ENCODE measurements at places on chromosomes 7 and 10.
A peak's percentile ranks its signal among the peaks of the same experiment; 100 is the strongest.

GRCh38 chr10:65788271-65788670 is 1137.6 kb upstream of the LRRTM3 start:
- DNase-seq = no peak

DNA sequence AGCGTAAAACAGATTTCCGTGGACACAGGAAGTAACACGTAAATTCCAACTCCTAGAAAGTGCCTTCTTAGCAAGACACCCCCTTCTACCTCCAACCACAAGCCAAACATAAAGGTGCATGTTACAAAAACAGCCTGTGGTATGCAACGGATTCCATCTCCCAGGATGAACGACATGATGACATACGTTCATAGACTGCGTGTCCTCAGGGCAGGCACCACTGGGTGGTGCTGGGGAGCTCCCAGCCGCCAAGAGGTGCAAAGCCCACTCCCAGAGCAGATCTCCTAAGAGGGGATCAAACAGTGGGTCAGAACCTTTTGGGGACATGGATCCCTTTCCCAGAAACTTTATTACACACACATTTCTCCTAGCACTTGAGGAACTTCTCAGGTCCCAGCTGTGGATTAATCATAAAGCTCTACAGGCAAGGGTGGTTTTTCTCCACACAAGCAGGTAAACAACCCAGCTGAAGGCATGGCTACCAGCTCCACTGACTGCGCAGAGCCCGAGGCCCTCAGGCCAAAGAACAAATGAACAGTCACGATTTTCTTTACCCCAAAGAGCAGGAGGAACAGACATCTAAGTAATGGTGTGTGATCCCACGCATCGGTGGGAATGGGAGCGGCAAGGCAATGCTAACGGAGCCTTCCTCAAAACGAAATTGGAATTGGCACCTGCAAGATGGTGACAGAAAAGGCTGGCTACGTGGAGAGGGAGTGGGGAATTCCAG is 13.8 kb downstream of the PSAP start:
- DNase-seq = no peak

- DNase-seq = no peak
Observed at GRCh38 chr10:8927705-8928104, 873.2 kb downstream of the GATA3 start.

DNA sequence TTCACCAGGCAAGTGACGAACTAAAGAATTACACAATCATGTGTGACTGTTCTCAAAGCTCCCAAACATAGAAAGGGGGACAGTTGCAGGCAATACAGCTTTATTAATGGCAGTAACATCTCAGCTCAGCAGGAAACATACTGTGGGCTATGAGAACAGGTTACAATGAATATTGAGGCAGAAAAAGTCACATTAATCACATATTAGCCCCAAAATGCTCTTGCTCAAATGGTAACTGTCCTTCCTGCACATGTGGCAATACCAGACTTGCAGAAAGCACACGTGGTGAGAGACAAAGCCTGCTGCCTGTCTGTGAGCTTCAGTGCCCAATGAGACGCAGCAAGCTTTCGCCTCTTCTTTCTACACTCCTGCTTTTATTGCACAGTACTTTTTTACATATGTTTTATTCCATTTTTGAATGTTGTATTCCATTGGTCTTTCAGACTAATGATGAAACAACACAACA is 104.9 kb upstream of the ACBD5 start:
- DNase-seq = no peak

DNA sequence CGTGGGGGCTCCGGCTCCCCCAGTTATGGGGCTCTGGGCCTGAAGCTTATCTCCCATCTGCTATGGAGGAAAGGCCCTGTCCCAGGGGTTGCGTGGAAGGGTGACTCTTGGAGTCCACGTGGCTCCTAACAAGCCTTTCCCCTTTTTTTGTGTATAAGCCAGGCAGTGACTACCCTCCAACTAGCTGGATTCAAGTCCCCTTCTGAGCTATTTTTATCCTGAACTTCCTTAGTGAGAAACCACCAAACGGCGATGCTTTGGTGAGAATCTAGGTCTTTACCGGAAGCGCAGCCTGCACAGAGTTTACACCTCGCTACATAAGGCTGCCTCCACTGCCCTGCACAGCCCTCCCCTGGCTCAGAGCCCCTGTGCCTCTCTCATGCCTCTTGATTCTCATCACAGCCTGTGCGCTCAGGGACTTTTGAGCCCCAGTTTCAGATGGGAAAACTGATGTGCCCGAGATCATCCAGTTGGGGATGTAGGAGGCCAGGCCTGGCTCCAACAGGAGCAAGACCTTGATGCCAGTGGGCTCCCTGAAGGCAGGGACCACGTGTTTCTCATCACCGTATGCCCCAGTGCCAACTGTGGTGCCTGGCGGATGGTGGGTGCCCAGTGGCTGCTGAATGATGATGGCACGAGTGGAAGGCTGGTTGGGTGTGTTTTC is 102.3 kb upstream of the PPIF start:
- DNase-seq = peak; percentile 30

- DNase-seq = no peak
Observed at GRCh38 chr10:28089467-28089866, 90.6 kb upstream of the ODAD2 start.

GRCh38 chr7:152523916-152524315 is 88.1 kb upstream of the KMT2C start:
- DNase-seq = no peak

DNA sequence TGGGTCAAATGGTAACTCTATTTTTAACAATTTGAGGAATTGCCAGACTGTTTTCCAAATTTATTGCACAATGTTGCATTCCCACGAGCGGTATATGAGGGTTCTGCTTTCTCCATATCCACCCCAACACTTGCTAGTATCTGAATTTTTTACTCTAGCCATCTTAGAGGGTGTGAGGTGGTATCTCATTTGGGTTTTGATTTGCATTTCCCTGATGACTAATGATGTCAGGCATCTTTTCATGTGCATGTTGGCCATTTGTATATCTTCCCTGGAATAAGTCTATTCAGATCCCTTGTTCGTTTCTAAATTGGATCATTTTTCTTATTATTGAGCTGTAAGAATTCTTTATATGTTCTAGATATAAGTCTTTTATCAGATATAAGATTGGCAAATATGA is 97.7 kb downstream of the TPK1 start:
- no peak for DNase-seq

DNA sequence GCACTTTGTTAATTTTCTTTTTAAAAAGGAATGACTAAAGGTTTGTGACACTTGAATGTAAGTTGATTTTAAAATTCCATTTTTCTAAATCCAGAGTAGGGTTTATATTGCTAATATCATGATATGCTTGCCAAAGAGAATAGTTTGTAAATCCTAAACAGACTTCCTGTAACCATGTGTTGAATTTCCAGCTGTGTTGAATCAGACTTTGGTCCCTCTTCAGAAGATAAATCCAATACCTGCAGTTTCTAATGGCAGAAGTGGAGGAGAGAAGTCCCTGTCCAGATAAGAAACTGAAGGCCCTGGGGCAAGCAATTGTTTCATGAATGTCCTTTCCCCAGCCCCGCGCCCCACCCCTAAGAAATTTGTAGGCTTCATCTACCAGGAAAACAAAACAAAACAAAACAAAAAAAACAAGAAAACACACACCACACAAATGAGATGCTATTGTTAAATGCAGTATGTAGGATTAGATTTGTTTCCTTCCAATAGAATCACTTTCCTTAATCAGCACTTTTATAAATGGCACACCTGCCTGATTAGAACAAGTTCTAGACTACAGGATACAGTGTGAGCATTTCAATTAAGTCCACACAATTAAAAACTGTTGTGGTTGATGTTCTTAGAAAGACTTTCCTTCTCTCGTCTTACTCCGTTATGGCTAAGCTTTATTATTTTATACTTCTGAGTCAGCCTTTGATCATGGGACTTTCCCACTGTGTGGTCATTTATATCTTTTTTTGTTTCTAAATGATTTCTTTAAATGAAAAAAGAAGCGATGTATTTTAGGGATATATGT is 122.8 kb downstream of the KAT6B start:
- DNase-seq = no peak

DNA sequence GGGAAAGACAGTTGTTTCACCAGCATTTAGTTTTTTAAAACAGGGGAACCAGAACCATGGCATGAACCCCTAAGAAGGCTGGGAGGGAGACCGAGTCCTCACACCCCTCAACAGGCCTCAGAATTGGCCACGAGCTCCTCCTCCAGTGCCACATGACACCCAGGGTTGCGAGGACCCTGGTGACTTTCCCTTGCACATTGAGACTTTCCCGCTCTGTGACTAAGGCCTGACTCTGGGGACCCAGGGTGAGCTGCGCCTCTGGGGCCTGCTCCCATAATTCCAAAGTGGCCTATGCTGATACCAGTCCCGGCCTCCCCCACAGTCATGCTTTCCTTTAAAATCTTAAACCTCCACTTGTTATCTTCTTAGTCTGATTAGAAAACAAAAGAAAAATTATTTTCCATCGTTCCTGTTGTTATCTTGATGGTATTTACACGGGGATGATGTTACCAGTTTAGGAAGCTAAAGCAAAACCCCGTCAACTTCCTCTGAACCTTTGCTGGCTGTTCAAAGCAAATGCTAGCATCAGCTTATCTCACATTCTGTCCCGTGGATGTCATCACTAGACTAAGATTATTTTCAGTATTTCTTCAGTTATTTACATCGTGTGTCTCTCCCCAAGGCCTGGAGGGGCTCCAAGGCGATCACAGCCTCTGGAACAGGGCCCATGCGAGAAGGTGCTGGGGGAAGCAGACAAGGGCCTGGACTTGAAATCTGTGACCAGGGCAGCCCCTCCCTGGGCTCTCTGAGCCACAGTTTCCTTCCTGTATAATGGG is 42.1 kb downstream of the FAM53B start:
- DNase-seq = peak; percentile 54

DNA sequence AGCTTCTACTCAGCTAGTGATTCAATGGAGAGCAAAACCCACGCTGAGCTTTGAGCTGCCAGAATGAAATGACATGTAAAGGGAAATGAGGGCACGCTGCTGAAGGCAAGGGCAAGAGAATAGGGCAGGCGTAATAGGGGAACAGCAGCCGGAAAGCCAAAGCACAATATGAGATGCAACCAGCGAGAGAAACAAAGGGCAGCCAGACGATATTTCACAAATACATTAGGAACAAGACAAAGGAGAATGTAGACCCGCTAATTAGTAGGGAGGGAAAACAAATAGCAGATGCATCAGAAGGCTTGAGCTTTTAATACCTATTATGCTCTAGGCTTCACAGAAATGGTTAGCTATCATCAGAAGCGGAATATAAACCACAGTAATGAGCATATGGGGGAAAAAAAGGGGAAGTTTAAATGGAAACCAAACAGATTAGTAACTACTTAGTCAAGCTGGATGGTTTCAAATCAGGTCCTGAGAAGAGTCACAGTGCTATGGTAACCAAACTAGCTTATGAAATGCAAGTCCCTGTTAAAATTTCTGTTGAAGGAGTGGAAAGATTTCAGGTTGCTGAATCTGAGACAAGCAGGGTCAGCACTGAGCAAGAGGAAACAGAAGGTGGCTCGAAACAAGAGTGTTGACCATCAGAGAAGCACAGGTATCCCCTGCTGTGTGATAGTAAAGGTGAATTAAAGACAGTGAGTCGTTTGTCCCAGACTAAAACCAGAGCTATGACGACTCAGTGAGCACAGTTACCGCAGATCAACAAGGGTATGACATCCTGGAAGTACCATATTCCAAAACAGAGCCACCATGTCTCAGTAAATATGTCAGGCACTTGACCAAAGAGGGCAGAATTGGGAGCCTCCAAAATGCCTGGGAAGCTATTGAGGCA is 496.9 kb upstream of the CELF2 start:
- no peak for DNase-seq

- no peak for DNase-seq
Observed at GRCh38 chr10:15236340-15236739, 67.8 kb upstream of the NMT2 start.

GRCh38 chr7:78769481-78770101 is 683.9 kb downstream of the MAGI2 start:
- no peak for DNase-seq

GRCh38 chr10:97095701-97096260 is 90.0 kb downstream of the SLIT1 start:
- DNase-seq = no peak

DNA sequence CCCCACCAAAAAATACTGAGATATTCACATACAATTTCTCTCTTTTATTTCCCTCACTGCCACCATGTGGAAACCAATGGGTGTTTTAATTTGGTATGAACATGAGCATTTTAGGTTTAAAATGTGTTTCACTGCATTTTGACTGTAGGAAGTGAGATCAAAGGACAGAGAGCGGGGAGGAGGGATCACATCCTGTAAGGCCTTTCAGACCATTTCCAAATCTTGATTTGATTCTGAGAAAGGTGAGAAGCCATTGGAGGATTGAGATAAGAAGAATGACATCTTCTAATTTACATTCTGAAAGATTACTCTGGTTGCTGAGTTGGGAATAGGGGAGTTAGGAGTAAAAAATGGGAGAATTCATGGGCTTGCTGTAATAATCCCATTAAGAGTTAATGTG is 42.5 kb downstream of the GPR141 start:
- DNase-seq = no peak

DNA sequence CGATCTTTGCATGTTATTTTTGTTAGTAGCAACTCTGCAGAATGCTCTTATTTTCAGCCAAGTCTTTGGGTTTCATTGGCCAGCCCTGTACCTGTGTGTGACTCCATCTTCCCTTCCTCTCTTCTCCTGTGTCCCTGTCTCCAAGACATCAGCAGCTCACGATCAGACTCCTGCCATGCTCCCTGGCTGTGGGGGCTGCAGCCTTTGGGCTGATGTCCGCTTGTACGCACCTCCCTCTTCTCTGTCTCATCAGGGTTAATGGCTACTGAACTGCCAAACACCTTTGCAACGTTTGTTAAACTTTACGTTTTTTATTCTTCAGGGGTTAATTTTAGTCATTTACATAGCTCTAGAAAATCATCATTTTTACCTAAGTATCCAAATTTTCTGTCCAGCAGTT is 103.5 kb upstream of the RET start:
- no peak for DNase-seq

- DNase-seq = no peak
Observed at GRCh38 chr7:47351233-47352154, 230.4 kb downstream of the TNS3 start.

DNA sequence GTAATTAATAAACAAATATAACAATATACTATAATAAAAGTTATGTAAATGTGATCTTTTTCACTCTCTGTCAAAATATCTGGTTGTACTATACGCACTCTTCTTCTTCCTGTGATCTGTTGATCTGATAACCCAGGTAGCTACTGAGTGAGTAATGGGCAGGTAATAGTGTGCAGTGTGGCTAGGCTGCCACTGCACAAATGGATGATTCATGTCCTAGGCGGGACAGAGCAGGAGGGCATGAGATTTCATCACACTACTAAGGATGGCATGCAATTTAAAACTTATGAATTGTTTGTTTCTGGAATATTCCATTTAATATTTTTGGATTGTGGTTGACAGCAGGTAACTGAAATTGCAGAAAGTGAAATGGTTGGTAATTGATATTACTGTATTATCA is 44.5 kb downstream of the TAS2R16 start:
- DNase-seq = no peak

GRCh38 chr10:23408330-23408976 is 30.4 kb upstream of the OTUD1 start:
- no peak for DNase-seq

GRCh38 chr10:86481761-86482160 is 39.8 kb downstream of the WAPL start:
- DNase-seq = no peak

GRCh38 chr10:132410779-132411532 is 14.0 kb downstream of the PWWP2B start:
- DNase-seq = no peak

GRCh38 chr10:59903871-59904270 is 2.5 kb downstream of the CCDC6 start:
- no peak for DNase-seq

GRCh38 chr10:3893901-3894563 is 109.0 kb upstream of the KLF6 start:
- DNase-seq = peak; percentile 43
